ENCODE measurements at places on chromosomes 2 and 18.
A peak's percentile ranks its signal among the peaks of the same experiment; 100 is the strongest.

- DNase-seq: no peak
Observed at GRCh38 chr2:163011000-163011399, 172.4 kb upstream of the KCNH7 start.

DNA sequence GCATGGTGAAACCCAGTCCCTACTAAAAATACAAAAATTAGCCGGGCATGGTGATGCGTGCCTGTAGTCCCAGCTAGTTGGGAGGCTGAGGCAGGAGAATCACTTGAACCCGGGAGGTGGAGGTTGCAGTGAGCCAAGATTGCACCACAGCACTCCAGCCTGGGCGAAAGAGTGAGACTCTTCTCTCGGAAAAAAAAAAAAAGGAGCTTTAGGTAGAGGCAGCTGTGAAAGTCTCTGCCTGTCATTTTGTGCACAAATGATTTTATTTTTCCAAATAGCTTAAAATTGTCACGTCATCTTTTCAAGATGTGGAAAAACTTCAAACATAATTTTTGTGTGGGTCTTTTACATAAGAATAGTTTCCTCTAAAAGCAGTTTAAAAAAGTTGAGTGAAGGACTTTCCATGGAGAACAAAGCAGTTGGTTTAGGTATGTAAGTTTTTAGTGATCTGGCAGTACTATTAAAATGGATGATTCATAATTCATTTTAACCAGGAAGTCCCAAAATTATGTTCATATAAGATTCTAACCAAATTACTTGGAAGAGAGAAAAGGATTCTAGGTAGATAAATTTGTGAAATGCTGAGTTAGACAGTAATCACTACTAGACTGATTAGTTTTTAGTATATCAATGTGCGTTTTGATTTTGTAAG is 11.5 kb downstream of the CCNYL1 start:
- no peak for DNase-seq

DNA sequence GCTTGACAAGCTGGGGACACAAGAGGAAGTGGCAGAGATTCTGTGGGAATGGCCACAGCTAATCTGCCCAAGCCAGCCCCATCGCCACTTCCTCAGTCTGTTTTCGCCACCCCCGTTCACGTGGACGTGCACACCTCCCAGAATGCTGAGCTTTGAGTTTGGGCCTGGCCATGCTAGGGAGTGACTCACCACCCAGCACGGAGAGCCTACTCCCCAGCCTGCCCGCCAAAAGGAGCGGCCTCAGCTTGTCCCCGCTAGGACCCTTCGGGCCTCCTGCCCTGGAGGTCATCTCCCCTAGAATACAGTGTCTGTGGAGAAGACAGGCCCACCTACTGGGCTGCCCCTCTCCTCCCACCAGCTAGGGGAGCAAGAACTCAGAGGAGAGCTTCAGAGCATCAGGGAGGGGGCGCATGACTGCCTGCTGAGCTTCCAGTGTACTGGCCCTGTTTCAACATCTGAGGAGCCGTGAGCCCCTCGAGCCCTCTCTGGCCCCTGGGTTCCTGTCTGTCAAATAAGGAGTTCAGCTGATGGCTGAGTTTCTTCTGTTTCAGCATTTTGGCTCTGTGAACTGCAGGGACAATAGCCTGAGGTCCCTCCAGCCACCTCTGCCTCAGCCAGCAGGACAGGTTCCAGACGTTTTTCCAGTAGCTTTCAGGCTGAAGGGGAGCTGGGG is 5.1 kb downstream of the SLC35F6 start:
- DNase-seq: peak; percentile 97

DNA sequence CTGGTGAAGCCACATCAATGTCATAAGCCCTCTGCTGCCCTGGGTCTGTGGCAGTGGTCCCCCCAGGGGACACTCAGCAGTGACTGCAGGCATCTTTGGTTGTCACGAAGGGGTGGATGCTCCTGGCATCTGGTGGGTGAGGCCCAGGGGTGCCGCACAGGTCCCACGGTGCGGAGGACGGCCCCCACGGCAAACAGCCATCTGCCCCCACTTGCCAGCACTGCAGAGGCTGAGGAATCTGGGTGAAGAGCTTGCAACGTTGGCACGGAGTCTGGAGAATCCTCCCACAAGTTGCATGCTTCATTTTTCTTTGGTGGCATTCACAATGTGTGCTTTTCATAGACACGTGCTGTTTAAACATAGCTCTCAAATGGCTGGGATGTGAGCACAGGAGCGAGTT is 105.1 kb upstream of the PXDN start:
- no peak for DNase-seq

- DNase-seq: no peak
Observed at GRCh38 chr18:13398631-13399030, 180.1 kb downstream of the LDLRAD4 start.

GRCh38 chr2:46720592-46721185 is 194.9 kb downstream of the MCFD2 start:
- no peak for DNase-seq

DNA sequence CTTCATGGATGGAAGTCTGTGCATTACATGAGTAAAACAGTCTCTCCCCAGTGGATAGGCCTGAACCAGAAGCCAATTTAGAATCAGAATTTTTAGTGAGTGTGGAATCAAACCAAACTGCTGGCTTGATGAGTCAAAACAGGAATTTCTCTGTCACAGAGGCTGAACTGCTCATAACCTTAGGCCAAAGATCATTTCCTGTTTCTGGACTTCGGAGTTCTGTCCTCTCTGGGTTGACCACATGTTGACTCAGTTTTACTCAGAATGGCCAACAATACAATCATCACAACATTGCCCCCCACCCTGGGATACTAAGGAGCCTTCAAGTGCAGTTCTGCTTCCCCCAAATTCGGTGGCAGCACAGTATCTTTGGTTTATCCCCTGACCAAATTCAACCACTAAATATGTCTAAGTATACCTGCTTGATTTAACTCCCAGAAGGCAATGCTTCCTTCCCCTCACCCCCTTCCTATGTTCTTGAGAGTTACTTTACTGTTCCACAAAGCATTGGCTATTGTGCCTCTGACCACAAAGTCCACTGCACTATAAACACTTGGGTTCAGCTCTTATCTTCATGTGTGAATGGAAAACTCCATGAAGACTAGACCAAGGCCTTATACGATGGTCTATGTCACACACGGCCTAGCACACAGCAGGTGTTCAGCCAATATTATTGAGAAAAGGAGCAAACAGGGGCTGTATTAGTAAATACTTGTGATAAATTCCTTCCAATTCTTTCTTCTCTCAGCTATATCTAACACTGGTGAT is 67.8 kb downstream of the NXPH2 start:
- DNase-seq: no peak

DNA sequence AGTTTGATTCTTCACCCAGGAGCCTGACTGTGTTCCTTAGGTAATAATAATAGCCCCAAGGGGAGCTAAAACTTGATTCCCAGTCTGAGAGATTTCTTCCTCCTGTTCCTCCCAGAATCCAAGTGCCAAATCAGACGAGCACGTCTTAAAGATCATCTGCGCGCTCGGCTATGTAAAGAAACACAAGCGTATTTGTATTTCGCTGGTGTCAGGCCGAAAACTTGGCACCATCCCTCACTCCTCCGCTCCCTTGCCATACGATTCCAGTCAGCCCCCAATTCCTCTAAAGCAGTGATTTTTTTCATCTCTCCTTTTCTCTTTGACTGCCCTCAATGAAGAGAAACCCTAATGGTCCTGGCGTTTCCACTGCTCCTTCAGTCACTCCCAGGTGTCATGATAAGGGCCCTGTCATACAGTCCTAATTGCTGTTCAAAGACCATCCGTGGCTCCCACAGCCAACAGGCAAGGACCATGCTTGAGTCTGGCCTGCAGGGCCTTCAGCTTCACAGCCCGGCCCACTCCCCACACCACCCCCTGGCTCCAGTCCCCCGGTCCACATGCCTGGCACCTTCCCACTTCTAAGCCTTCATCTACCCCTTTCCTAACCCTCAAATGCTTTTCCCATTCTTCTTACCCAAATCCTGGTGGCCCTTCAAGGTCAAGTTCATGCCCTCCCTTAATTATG is 130.8 kb upstream of the ID2 start:
- no peak for DNase-seq

- DNase-seq: peak; percentile 18
Observed at GRCh38 chr2:117835990-117836760, 21.7 kb downstream of the DDX18 start.

- DNase-seq: no peak
Observed at GRCh38 chr2:54701029-54701428, 22.4 kb upstream of the EML6 start.

- DNase-seq: no peak
Observed at GRCh38 chr2:209644842-209645241, 126.8 kb upstream of the UNC80 start.

DNA sequence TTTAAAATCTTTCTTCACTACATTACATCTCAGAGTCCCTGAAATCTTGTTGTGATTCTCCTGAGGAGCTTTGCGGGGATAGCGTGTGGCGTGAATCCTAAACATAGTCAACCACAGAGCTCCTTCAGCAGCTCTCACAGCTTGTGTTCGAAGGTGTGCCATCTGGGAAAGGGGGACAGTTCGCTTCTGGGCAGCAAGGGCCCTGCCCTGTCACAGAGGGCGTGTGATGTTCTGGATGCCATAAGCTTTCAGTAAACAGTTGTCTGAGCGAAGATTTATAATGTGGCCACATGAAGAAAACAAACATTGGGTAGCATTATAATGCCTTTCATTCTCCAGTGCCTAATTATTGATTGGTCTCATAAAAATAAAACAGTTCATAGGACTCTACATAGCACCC is 172.5 kb downstream of the MYO1B start:
- DNase-seq: no peak

DNA sequence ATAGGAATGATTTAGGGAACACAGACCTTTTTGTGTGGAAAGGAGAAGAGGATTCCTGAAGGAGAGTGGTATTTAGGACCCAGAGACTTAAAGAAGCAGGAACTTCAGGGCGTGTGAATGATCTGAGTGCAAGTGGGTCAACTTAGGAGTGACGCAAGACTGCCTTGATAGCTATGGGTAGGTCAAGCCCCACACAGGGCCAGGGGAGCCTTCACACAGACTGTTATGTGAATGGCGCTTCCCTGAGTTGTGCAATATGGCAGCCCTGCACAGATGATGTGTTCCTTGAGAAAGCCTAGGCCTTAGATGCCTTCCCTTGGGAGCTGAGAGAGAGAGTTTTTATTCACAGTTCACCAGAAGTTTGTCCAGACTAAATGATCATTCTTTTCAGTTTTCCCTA is 47.1 kb upstream of the IGFBP5 start:
- DNase-seq: peak; percentile 51

- no peak for DNase-seq
Observed at GRCh38 chr18:78363556-78364387, 615.8 kb upstream of the SALL3 start.

Data from NB4 (cell line).